ENCODE measurements at places on chromosomes 7 and 10.
A peak's percentile ranks its signal among the peaks of the same experiment; 100 is the strongest.

DNA sequence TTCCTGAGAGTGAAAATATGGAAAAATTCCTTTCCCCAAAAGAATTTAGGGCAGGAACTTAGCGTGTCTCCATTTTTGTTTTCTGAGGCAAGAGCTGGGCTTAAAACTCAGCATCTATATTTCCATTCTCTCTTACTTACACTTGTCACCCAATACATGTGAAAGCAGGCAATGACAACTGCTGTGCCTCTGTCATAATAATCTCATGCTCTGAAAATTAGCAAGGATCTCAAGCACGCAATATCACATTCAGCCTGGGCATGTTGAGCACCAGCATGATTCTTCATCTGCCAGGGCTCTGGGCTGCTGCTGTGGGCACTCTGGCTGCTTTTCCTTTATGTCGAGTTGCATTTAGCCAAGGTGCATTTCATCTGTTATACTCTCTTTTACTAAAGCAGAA lies 255.5 kb downstream of the SNX10 start:
- DNase-seq, result no peak

DNA sequence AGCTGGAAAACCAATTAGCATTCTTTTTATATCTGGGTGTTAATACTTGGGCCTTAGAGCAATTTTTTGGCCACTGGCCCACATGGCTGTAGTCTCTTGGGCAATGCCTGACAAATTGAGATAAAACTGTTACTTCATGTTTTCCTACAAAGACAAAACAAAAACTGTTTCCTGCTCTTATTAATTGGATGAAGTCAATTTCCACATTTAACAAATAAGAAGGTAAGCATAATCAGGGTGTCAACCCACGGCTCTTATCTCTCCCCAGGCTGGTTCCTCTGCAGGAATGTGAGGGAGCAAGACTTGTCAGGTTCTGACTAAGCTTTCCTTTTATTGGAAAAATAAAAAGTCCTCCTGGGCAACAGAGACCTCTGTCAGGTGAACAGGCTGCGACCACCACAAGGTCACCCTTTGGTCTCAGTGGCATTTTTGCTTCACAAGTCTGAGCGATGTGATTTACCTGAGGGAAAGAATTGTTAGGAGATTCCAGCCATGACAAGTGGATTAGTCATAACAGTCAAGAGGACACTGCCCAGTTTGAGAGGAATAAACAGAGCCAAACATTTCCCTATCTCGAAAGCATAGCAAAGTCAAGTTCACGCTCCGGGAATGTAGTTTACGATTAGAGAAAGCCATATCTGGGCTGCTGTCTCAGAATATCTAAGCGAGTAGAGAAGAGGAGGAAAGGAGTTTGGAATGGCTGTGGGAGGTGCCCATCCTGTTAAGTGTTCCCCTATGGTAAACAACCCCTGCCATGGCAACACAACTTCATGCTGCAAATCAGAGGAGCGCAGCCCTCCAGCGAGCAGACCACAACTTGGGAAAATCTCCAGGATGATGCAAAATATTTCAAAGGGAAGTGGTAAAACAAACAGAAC lies 144.4 kb downstream of the TES start:
- no peak for DNase-seq

DNA sequence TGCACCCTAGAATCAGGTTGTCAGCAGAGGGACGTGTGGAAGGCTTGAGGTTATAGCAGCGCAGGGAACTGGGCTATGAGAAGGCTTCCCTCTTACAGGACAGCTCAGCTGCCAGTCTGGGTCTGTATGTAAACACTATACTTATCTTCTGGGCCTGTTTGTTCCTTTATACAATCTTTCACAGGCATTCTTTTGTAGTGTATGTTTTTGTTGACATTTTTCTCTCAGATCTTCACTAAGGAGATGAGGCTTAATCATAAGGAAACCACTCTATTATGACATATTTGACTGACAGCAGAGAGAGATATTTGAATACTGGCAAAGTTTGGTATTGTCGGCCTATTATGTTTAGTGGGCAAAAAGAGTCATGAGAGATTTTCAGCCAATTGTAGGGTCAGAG lies 929 bp downstream of the GBF1 start:
- no peak for DNase-seq

GRCh38 chr10:7311218-7311849 lies 99.5 kb downstream of the SFMBT2 start:
- DNase-seq, result no peak

DNA sequence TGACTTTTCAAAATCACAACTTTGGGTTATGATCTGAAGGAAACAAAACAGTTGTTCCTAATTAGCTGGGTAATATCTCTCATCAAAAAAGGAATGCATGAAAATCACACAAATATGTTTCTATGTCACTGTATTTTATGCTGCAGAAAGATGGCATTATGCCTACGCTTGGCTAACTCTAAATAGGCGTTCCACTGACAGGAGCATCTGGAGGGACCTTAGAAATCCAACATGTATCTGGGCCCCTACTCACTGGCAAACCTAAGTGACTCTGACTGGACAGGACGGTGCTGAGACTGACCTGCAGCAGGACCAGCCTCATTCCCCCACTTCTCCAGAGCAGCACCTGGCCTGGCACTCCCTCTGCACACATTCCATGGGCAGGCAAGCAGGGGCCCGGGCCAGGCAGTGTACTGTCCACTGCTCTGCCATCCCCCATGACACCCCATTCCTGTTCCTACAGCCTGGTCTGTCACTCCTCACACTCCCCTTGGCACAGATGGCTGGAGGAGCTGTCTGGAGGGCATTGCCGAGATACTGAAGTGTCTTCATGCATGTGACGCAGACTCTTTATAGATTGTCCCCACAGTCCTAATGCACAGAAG lies 2.6 kb upstream of the MYL7 start:
- DNase-seq, result no peak

DNA sequence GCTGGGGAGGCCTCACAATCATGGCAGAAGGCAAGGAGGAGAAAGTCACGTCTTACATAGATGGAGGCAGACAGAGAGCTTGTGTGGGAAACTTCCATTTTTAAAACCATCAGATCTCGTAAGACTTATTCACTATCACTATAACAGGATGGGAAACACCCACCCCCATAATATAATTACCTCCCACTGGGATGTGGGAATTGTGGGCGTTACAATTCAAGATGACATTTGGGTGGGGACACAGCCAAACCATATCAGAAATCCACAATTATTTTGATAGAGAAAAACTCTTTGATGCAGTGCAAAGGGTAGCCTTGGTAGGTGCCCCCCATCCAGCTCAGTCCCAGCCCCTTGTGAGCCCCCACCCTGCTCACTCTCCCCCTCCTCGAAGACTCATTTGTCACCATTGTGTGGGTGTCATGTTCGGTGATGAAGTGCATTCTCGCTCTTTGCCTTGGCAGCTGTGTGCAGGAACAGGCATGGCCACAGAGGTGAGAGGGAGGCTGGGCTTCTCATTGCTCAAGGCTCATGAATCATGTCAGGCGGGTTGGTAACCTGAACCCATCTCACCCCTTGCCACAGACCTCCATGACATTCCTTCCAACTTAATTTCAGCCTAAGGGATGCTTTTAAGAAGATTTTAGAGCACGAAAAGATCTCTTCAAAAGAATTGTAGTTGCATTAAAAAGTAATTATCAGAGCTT lies 75.9 kb downstream of the BUB3 start:
- no peak for DNase-seq

- DNase-seq, result no peak
These were observed 184.4 kb downstream of the PON1 start for GRCh38 chr7:95139922-95140321.

GRCh38 chr10:58341947-58342346 lies 7.1 kb downstream of the UBE2D1 start:
- DNase-seq, result no peak

DNA sequence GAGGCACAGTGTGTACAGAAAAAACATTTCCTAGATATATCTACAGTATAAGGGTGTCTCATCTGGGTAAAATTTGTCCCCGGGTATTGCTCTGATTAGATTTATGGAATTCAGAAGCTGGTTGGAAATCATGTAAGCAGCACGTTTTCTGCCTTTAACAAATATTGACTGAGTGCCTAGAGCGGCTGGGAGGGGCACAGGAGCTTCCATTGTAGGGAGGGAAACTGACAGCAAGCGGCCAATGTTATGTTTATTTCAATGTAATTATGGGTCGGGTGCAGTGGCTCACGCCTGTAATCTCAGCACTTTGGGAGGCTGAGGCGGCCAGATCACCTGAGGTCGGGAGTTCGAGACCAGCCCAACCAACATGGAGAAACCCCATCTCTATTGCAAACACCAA lies 4.4 kb upstream of the RFC2 start:
- DNase-seq, result no peak

DNA sequence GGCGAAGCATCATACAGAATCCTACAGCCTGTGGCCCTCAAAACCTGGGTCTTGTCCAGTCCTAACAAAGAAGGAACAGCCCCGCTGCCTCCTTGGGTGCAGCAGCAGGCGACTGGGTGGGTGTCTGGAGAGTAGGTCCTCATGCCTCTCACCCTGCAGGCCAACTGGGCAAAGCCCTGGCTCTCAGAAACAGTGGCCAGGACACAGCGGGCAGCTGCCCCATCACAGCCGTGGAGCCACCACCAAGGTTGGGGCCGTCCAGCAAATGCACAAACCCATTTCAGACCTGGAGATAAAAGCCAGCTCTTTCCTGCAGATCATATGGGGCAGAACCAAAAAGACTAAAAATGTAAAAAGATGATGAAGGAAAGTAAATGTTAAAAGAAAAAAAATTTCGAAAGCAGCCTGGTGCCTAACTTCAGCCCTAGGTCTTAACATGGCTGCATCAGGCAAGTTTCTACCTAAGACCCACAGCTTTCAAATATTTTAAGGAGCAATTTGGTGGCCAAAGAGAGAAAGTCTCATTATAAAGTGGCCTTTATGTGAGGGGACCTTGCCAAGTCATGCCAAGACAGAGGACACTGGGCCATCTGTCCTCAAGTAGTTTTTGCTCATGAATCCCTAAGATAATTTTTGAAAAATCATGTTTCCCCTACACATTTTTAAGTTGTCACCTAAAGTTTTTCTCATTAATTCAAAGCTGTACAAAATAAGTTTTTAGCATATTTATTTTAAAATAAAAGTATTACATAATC lies 142.1 kb downstream of the PAXIP1 start:
- DNase-seq, result no peak

DNA sequence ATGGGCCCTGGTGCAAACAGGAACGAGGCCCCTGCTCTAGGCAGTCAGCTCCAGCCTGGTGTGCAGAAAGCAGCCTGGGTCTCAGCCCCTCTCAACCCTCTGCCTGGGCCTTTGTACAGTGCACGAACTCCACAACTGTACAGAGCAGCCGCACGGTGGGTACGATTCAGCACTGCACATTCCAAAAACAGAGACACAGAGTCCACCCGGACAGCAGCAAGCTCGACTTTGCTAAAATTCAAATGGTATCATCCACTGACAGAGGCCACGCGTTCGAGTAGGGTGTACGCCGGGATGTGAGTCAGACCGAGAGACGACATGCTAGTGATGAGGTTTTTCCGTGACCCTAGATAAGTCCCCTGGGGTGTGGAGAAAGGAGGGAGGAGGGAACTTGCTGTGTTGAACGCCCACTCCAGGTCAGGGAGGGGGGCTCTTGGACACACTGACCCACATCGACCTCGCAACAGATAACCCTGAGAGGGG lies 65.6 kb upstream of the PDGFA start:
- peak; percentile 63 for DNase-seq

DNA sequence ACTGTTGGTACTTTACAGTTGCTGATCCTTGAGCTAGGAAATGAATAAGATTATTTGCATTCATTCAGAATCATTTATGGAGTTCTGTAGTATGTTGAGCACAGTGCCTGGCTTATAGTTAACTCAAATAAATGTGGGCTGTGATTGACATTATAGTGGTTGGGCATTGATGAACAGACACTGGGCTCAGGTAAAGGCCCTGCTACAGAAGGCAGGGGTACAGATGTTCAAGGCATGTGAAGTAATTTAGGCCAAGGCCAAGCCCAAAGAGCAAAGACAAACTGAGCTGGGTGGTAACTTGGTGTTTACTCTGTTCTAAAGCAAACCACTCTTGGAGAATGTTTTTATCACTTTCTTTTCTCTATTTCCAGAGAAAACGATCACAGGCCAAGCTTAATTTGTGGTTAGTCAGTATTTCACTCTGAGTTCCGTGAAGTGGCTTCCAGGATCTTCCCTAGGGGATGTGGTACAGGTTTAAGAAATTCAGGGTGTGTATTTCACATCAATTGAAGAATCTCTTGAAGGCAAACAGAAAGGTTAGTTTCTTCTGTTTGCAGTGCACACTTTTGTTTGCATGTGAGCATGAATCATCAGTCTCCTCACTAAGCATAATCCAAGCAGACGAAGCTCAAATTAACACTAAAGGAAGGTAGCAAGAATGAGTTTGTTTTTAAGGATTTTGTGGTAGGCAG lies 113.9 kb upstream of the PRR15 start:
- DNase-seq, result no peak

DNA sequence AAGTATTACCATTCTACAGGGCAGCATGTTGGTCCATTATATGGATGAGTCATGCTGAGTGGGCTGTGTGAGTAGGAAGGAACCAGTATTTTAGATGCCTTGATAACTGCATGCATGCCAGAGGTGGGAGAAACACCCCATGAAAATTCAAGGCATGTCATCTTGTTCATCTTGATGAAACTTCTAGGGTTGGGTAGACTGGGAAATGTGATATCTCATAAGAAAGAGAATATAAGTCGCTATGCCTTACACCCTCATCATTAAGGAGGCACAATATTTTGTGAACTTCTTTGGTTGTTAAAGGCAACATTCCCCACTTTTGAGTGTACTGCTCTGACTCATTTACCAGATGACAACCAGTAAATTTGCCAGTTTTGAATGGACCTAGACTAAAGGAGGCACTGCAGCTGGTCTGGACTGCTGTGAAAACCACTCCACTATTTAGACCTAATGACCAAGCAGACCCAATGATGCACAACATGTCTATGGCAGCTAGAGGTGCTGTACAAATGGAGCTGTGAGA lies 48.0 kb downstream of the ZNF365 start:
- DNase-seq, result no peak

DNA sequence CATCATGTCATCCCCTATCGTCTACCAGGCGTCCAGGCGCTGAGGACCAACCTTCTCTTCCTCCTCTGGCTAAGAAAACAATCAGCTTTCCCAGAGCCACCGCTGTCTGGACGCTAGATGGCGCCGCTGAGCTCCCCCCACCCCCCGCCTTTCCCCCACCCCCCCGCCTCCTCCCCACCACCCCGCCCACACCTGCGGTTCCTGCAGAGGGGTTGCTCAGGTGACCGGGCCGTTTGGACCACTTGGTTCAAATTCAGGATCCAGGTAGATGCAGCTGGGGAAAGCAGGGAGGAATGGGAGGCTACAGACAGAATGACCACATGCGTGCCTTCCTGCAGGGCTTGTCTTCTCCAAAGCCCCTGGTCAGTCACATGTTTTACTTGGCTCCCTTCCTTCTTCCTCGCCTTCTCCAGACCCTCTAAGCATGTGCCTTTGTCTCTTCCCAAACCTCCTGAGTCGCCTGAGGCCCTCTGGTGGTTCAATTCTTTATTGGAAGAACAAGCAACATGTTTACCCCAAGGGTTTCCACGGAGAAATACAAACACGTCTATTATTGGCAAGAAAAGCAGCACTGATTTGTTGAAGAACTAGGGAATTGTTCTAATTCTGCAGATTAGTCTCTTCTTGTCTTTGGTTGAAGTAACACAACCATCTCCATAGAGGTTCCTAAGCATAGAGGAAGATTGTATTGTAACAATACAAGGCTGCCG lies 24.7 kb downstream of the AOC1 start:
- DNase-seq, result peak; percentile 42
